ENCODE measurements at places on chromosomes 7 and 10.
A peak's percentile ranks its signal among the peaks of the same experiment; 100 is the strongest.

DNA sequence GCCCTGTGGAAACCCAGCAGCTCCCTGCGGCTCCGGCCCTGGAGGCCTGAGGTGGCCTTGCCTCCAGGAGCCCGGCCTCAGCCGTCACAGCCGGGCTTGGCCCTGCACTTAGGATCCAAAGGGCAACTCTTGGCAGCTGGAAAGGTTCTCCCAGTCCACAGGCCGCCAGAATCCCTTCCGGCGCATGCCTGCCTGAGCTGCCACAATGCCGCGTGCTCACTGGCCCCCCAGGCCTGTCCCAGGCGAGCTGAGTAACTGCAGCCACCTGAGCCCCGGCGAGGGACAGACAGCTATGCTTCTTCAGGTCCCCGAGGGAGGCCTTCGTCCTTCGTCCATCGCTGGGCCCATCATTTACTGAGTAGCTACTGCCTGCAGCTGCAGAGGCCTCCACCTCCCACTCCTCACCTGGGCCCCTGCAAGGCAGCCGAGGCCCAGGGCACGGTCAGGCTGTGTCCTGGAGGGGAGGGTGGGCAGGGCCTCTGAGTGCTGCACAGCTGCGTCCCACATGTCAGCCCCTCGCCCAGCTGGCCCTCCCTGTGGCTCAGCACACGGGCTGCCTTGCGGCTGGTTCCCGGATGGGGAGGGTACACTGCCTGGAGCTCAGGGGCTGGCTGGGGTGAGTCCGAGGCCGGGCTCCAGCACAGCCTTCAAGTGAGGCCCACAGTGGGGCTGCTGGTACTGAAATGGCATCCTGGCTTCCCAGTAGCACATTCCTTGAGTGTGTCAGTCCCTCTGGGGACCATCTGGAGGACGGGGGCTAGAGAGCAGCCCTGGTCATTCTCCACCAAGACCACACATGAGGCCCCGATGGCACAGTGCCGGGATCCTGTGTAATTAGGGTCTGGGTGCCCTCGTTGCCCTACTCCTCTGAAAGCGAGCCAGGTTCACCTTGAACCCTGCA is 172.5 kb downstream of the ELFN1 start:
- DNase-seq = no peak

DNA sequence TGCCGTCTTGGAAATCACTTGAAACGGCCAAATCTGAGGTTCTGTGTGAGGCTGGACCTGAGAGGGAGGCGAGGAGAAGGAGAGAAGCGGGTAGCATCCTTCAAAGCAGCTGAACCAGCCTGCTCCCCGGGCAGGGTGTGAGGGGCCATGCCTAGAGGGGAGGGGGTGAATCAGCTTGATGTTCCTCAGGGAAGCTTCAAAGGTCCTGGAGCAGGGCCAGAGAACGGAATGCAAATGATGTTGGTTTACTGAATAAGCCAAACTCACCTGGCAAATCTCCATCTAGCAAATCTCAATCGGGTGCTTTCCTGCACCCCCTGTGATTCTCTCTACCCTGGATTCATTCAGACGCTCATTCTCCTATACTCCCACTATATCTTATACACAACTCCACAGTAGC is 226.9 kb downstream of the WDR11 start:
- no peak for DNase-seq

- peak; percentile 43 for DNase-seq
These were observed 5.2 kb downstream of the DUSP5 start for GRCh38 chr10:110502851-110503301.

- no peak for DNase-seq
These were observed 166.2 kb upstream of the SP8 start for GRCh38 chr7:20952916-20953315.

- DNase-seq = no peak
These were observed 261.7 kb upstream of the PRKCQ start for GRCh38 chr10:6841761-6842160.

GRCh38 chr10:97175586-97175985 is 10.2 kb downstream of the SLIT1 start:
- no peak for DNase-seq

- DNase-seq = no peak
These were observed 8.7 kb upstream of the ESYT2 start for GRCh38 chr7:158837790-158838637.

- no peak for DNase-seq
These were observed 259.2 kb downstream of the TNS3 start for GRCh38 chr7:47322731-47323130.

Measured in C1 segment of cervical spinal cord (tissue), 14 donors.